ENCODE measurements at places on chromosomes 16 and 17. TPM values are rescaled to one million over a fixed set of nuclear protein-coding genes. Genes with fewer than 3 reads are reported as not detected.

DNA sequence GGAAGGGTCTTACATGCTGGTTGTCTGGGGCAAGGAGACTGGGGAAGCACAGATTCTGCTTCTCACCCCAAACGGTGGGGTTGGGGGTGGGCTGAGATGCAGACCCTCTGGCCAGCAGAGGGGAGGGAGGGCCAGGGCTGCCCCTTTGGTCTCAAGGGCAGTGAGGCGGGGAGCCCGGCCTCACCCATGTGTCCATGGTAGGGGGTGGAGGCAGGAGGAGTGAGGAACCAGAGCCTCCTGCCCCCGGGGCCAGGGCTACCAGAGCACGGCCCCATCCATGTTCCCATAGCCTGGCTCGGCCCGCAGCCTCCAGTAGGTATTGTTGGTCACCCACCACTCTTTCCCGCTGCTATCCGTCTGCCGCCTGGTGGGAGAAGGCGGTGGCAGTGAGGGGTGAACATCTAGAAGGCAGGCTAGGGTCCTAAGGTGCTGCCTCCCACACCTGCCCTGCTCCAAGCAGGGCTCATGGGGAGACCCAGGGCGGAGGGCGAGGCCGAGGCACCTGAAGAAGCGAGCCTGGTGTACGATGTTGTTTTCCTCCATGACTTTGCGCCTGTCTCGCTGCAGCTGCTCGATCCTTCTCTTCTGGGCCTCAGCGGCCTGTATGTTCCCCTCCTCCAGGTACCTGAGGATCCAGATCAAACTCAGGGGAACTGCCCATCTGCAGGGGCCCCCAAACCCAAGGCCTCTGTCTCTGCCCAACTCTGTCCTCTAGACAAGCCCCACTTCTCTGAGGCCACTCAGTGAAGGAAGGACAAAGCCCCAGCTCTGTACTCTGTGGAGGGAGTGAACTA lies 13.4 kb downstream of the OSBPL7 start:
- DNase-seq, result no peak

- peak; percentile 68 for DNase-seq
These were observed 11.7 kb upstream of the ATP2C2 start for GRCh38 chr16:84356591-84357116.

- DNase-seq, result no peak
These were observed 15.3 kb downstream of the KSR1 start for GRCh38 chr17:27471321-27472269.

- DNase-seq, result no peak
These were observed 14.2 kb downstream of the ATXN1L start for GRCh38 chr16:71859762-71860521.

GRCh38 chr17:58533616-58534188 lies 19.3 kb upstream of the MTMR4 start:
- no peak for DNase-seq

DNA sequence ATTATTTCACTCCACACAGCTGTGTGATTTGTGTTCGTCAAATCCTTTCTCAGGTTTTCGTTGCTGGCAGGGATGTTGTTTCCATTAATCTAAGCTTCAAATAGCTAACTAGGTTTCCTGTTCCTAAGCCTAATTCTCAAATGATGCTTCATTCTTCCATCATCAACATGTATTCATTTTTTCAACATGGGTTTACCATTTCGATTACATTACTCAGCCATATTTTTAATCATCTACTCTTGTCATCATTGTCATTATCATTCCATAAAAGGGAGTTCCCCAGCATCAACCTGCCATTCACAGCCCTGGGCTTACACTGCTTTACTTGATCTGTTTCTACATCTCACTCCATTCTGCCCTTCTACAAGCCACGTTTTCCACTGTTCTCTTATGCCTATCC lies 33.3 kb upstream of the ANKFN1 start:
- DNase-seq, result no peak

DNA sequence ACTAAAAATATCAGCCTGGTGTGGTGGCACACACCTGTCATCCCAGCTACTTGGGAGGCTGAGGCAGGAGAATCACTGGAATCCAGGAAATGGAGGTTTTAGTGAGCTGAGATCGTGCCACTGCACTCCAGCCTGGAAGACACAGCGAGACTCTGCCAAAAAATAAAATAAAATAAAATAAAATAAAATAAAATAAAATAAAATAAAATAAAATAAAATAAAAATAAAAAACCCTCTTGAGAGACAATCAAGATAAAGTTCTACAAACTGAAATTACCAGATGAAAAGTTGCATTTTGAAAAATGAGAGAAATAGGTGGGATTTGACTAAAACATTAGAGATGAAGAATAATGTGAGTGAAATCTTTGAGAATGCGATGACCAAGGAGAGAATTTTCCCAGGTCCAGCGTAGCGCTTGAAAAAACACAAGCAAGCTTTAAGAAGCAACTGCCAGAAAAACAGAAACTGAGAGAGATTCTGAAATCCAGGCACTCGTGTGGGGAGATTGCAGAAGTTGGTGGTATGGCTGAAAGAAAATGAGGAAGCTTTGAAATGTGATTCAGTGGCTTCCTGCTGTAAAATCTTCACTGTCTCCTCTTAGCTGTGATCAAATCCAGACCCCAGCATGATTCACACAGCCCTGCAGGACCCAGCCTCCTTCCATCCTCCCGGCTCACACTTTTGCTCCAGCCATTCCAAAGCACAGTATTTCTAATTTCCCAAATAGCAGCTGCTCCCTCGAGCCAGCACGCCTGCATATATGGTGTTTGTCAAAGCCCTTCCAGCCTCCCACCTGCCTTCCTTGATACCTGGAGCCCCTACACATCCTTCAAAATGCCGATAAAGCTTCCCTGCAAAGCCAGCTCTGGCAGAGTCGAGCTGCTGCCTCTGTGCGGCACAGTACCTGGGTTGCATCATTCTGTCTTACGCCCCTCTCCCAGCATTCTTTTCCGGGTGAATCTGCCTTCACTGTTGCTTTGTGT lies 8.2 kb upstream of the CD300E start:
- DNase-seq, result no peak

DNA sequence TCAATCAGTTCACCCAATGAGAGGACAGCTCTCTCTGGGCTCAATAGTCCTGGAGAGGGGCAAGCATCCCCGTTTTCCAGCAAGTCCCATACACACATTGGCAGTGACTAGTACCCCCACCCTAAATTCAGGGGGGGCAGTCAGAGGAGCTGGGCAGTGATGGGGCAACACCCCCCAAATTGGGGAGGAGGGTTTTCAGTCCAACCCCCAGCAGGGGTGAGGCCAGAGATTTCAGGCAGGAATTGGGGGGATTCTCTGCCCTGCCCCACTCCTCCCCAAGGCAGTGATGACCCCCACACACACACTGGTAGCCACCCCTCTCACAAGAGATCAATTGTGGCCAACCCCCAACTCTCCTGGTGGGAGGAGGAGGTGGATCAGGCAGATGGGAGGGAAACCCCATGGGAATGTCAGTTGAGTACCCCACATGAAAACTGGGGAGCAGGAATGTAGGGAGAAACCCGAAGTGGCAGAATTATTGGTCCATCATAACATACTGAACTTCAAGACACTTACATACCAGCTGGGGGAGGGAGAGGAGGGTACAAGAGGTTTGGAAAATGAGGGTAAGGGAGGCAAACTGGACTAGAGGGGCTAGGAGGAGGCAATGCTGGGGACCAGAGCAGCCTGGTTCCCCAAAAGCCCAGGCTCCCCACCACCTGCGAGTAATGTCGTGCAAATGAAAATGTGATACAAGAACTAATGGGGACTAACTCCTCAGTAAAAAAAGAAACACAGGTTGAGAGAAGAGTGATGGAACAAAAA lies 3.1 kb downstream of the VAMP2 start:
- DNase-seq, result no peak

GRCh38 chr17:35390156-35390555 lies 16.7 kb upstream of the SLFN11 start:
- no peak for DNase-seq

- no peak for DNase-seq
These were observed 196.4 kb upstream of the IRX3 start for GRCh38 chr16:54482892-54483574.

GRCh38 chr17:6908807-6909206 lies 77.3 kb upstream of the TEKT1 start:
- no peak for DNase-seq

GRCh38 chr16:88816736-88817535 lies 5.2 kb upstream of the APRT start:
- DNase-seq, result no peak

GRCh38 chr16:51763072-51763661 lies 612.1 kb upstream of the SALL1 start:
- no peak for DNase-seq

- no peak for DNase-seq
These were observed 80.2 kb downstream of the HS3ST4 start for GRCh38 chr16:25771812-25772568.

DNA sequence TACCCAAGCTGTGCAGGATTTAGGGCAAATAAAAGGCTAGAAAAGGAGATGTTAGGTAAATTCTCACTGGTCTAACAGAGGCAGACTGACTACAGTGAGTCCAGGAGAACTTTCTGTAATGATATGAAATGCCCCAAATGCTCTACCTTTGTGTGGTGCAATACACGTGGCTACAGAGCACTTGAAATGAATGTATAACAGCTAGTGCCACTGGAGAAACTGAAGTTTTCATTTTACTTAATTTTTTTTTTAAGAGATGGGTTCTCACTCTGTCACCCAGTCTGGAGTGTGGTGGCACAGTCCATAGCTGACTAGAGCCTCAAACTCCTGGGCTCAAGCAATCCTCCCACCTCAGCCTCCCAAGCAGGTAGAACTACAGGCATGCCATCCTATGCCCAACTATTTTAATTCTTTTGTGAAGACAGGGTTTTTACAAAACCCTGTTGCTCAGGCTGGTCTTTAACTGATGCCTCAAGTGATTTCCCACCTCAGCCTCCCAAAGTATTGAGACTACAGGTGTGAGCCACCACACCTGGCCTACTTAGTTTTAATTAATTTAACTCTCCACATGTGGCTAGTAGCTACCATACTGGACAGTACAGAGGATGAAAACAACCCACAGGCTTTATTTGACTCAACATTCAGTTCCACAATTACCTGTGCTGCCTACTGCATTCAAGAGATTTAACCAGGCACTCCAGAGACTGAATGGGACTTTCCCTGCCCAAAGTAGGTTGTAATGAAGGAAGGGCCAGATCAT lies 84.8 kb upstream of the PLEKHM1 start:
- DNase-seq, result no peak

- DNase-seq, result no peak
These were observed 933.5 kb upstream of the SOX9 start for GRCh38 chr17:71187145-71187878.

DNA sequence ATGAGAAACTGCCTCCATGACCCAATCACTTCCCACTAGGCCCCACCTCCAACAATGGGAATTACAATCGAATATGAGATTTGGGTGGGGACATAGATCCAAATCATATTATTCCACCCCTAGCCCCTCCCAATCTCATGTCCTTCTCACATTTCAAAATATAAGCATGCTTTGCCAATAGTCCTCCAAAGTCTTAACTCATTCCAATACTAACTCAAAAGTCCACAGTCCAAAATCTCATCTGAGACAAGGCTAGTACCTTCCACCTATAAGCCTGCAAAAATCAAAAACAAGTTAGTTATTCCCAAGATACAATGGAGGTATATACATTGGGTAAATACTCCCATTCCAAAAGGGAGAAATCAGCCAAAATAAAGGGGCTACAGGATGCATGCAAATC lies 12.9 kb downstream of the CLEC10A start:
- no peak for DNase-seq

DNA sequence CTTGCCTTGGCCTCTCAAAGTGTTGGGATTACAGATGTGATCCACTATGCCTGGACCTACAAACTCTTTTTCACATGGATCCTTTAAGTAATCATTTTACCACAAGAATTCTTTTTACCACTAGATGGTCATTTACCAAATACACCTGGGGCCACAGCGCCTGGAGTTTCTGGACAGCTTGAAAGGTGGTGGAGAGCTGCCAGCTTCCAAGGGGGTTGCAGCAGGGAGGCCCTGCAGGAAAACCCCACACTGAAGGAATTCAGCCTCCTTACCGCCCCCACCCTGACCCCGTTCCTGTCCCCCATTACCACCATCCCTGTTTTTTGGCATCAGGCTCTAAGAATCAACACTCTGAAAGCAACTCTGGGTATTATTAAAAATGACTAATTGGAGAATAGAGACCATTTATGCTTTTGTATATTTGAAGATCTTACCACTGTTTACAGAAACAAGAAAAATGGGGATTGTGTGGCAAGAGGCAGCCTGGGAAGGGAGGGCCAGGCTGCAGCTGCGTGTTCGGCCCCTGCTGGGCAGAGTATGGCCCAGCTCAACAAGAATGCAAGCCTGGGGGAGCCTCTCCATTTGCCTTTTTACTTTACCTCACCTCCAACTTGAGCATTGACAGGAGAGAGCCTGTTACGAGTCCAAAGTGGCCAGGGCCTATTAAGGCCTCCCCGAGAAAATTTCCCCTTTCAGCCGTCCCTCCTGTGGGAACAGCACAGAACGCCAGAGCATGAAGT lies 209.9 kb downstream of the ZFHX3 start:
- DNase-seq, result no peak

DNA sequence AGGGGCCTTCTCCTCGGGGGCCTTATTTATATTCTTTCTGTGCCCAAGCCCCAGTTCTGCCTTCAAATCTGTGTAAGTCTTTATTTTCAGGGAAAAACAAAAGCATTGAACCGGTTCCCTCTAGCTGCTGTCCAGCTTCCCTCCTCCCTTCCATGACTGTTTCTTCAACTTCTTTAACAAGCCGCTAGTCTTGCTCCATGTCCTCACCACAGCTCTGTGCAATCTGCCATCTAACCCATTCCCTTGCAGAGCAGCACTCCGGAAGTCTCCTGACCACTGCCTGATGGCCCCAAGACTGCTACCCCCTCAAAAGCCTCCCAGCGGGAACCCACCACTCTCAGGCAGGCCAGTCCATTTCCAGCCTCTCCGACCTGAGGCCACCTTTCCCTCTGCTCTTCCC lies 16.9 kb downstream of the EMC8 start:
- DNase-seq, result no peak

- DNase-seq, result peak; percentile 53
These were observed 752 bp downstream of the EXOSC6 start for GRCh38 chr16:70250748-70251628.

GRCh38 chr17:82544431-82545070 lies 25.0 kb downstream of the FOXK2 start:
- DNase-seq, result no peak

DNA sequence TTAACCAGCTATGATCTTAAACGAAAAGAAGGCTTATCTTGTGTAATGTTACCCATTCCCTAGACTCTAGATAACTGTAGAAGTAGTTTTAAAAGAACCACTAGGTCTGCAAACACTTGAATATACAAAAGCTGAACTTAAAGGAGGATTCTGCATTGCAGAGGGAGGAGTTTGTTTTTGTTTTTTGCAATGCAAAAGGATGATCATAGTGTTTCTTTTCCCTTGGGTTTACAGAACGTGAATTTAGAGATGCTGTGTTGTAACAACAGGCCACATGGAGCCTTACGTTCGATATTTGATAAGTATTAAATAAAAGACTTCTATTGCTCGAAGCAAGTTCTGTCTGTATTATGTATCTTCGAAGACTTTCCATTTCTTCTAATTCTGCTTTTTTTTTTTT lies 77.6 kb downstream of the CHD9 start:
- no peak for DNase-seq

GRCh38 chr16:81502396-81503070 lies 57.9 kb downstream of the CMIP start:
- no peak for DNase-seq

Gene PMFBP1
- total RNA-seq, result 3.8 TPM

Gene TNP2
- total RNA-seq, result not detected

Gene MYH1
- not detected for total RNA-seq

Gene HSD17B1
- total RNA-seq, result 0.93 TPM

Gene SLC2A4
- total RNA-seq, result 5.8 TPM

Gene PLA2G15
- total RNA-seq, result 9.9 TPM

Gene PTX4
- not detected for total RNA-seq

All from HepG2 (cell line).